Right renal pelvis (tissue), 4 donors: ENCODE measurements at places on chromosomes 6 and 20. TPM values are rescaled to one million over a fixed set of nuclear protein-coding genes. Genes with fewer than 3 reads are reported as not detected.

Gene AIF1
- 73.2 TPM for polyA plus RNA-seq

Gene SLC12A5
- 2.3 TPM for polyA plus RNA-seq

Gene RWDD2A
- 7.5 TPM for polyA plus RNA-seq

Gene PLAGL2
- 20.5 TPM for polyA plus RNA-seq

Gene NR2E1
- polyA plus RNA-seq: not detected

Gene OR2W1
- polyA plus RNA-seq: not detected

Gene NOX3
- polyA plus RNA-seq: 2.2 TPM

Gene LY6G6C
- polyA plus RNA-seq: 0.40 TPM

DNA sequence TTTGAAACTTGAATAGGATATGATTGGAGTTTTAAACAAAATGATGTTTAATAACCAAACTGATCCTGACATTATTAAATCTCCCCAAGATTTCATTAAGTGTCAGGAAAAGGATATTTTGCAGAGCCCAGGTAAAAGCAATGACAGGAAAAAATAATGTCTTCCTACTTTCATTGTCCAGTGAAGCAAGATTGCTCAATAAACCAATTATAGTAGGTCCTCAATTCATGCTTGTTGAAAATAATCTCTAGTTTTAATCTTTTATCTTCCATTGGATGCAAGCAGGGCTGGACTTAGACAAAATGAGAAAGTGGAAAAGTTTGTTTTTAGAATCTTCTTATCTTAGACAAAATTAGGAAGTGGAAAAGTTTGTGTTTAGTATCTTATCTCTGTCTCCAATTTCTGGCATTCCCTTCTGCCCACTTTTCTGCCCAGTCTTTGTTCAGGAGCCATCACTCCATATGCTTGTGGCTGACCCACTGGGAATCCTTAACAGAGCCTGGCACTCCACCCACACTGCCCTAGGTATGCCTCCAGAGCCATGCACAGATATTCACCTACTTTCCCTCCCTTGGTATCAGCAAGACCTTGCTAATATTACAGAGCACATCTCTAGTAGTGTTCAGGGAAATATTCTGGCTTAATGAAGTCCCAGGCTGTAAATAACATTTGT, 57.0 kb upstream of the CARMIL1 start:
- DNase-seq: no peak

GRCh38 chr6:52610011-52610410, 33.2 kb upstream of the TRAM2 start:
- no peak for DNase-seq

DNA sequence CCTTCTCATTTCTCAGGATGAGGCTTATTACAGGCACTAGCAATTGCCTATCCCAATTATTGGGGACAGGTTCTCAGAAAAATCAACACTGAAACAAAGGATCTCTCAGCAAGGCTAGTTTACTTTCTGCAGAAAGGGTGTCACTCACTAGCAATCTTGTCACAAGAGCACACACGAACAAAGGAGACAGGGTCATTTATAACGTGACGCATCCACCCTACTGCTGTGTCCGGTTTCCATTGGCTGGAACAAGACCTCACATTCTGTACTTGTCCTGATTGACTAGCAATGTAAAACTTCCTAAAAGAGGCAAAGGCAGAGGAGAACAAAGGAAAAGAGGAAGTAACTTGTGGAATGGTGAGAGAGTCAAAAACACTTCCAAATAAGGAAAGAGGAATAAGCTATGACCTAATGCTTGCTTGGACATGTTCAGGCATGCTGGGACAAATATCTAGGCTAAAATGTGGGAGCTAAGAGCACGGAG, 160.2 kb upstream of the STXBP5 start:
- DNase-seq: no peak

DNA sequence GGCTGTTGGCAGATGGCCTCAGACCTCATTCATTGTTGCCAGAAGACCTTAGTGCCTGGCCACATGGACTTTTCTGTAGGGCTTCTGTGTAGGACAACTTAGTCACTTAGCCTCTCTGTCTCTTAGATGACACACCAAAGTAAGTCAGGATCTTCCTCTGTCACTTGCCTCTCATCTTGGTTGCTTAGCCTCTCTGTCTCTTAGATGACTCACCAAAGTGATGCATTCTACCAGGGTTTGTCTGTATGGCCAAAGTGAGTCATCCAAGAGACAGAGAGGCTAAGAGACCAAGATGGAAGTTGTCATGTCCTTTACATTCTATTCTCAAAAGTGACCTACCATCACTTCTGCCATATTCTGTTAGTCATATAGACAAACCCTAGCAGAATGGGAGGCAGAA, 255.9 kb upstream of the DEFB112 start:
- DNase-seq: no peak

DNA sequence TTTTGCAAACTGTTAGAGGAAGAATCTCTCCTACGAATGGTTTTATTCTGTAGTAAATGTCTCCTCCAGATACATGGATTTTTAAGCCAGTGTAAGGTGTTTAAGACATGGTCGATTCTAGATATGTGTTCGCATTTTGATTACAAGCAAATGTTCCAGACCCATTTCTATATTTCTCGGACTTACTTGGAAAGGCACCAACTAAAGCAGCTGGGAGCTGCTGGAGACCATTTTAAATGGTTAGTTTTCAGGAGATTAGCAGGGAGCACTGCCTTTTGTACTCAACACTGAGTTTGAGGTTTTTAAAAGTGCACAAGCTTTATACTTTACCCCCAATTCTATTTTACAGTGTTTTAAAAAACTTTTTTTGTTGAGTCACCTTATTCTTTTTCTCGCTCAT, 857.0 kb downstream of the KIF16B start:
- DNase-seq: no peak

DNA sequence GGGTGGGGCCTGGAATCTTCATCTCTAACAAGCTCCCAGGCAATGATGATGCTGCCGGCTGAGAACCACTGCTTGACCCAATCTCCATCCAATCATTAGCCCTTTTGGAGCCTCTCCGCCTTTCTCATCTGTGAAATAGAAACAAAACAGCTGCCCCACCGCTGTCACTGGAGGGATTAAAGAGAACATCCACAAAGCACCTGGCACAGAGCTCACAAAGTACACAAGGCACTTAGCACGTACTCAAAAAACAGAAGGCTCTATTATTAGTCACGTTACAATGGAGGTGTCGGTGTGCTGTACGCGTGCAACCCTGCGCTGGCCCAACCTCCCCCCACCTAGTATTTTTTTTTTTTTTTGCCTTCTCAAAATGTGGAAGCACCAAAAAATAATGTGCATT, 213.5 kb upstream of the ARID1B start:
- no peak for DNase-seq

DNA sequence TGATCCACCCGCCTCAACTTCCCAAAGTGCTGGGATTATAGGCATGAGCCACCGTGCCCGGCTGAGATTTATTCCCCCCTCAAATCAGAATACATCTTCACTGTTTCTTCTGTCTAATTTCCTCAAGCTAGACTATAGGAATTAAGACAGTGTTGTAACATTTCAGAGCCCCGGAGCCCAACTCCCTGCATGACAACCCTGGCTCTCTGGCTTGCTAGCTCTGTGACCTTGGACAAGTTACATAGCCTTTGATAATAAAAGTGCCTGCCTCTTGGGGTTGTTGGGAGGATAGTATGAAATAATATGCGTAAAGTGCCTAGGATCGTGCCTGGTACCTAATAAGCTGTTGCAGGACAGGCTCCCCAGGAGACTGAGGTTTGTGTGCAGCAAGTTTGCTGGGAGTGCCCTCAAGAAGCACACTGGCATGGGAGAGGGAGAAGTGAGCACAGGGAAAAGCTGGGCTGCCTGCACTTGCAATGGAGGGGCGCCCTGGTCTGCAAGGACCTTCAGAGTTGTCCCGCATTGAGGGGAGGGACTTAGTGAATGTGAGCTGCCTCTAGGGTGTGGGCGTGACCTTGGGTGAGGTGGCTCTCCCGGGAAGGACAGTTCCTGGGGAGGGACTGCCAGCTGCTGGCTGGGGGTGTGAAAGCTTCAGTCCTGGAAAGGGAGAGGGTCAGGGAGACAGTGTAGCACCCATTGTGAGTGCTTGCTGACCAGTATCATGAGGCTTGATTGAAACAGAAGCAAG, 43.4 kb downstream of the TAF8 start:
- no peak for DNase-seq

GRCh38 chr20:1323256-1323655, 5.7 kb downstream of the SDCBP2 start:
- no peak for DNase-seq

DNA sequence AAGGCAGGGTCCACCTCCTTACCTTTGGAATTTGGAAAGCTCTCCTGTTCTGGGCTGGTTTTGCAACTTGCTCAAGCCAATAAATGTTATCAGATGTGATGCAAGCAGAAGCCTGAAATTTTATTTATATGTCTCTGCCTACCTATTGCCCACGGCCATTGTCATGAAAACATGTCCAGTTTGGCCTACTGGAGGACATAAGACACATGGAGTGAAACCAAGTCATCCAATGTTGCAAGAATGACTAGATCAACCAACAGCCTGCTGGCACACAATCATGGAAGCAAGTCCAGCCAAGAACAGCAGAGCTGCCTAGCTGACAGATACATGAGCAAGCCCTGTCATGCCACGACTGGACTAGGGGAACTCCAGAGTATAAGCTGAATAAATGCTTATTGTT, 56.7 kb upstream of the IRAK1BP1 start:
- no peak for DNase-seq

DNA sequence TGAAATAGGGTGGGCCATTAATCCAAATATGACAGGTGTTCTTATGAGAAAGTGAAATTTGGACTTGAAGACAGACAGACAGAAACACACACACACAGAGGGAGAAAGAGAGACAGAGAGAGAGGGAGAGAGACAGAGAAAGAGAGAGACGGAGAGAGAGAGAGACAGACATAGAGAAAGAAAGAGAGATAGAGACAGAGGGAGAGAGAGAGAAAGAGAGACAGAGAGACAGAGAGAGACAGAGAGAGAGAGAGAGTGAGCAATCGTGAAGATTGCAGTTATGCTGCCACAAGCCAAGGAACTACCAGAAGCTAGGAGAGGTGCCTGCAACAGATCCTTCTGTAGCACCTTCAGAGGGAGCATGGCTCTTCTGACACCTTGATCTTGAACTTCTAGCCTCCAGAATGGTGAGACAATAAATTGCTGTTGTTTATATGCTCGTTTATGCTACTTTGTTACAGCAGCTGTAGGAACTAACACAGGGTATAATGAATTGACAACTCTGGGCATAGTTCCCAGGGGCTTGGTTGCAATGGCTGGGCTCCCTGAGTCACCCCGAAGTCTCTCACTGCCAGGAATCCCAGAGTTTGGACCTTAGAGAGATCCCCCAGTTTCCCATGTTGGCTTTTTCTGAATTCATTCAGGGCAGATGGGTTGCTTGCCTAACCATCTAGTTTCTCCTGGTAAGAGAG, 44.7 kb upstream of the ECI2 start:
- DNase-seq: no peak

DNA sequence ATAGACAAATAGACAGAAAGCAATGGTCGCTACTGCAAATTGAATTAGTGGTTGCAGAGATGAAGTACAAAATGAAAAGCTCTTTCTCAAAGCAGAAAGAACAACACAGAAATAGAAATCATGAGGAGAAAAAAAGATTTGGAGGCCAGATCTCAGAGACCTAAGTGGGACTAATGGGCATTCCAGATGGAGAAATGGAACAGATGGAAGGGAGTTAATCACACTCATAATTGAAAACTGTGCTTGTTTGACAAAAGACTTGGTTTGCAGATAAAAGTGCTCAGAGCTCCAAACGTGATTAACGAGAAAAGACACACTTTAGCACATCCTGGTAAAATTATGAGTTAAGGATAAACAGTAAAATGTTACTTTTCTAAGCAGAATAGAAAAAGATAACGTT, 58.1 kb upstream of the SNRPB2 start:
- DNase-seq: no peak

GRCh38 chr6:107344981-107345380, 114.4 kb downstream of the PDSS2 start:
- DNase-seq: no peak

DNA sequence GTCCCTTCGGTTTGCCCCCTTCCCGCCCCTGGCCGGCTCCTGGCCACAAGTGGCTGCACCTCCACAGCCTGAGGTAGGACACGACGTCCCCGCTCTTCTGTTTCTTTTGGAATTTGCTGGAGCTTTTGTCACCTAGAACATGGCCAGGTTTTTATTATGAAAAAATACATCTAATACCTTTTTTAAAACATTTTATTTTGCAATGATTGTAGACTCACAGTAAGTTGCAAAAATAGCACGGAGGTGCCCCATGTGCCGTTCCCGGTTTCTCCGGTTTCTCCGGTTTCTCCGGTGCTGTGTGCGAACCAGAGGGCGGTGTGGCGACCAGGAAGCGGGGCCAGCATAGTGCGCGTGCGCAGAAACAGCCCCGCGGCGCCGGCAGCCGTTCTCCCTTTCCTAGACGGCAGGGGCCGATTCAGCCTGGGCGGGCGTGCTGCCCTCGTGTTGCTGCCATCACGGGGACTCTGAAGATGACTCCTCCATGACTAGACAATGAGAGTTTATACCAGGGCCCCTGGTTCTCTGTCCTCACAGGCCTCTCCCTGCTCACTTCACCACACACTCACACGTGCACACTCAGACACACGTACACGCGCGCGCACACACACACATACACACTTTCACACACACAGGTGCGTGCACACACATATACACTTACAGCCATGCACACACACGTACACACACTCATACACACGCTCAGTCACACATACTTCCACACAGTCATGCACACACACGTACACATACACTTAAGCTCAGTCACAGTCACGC, 102.1 kb downstream of the TMEM242 start:
- DNase-seq: peak; percentile 58

DNA sequence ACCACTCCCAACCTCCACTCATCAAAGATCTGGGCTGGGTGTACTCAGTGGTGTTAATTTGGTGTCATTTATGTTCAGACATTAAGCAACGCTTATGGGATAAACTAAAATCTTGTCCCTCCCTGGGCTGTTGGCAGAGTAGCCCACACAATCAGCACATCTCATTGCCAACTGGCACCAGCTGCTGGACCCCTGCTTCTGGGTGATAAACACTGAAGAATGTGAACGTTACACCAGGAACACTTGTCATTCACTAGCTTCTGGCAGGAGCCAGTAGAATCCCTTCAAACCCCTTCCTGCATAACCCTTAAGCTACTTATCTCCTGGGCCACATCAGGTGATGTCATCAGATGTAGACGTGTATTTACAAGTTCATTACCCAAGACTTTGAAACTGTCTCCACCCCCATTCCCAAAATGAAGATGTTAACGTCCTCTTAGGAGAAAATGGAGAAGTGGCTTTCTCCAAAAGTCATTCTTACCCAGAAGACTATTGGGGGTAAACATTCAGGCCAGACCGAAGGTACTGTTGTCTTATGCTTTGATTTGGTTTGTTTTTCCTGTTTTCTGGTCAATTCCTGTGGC, 107.8 kb upstream of the CD93 start:
- no peak for DNase-seq

DNA sequence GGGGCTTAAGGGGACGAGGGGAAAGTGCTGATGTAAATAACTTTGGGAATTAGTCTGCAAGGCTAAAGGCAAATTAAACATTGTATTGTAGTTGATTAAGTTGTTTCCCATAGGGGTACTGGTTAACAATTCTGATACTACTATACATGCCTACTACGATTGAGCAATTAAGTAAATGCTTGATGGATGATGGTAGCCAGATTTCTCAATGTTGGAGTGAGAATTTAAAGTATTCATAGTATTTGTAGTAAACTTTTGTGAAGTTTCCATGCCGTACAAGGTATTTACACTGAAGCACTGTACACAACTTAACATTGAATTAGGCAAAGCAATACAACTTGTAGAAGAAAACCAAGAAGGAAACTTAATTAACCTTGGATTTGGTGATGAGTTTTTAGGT, 852.3 kb downstream of the QKI start:
- DNase-seq: no peak
